ENCODE measurements at places on chromosomes 6 and 20.

DNA sequence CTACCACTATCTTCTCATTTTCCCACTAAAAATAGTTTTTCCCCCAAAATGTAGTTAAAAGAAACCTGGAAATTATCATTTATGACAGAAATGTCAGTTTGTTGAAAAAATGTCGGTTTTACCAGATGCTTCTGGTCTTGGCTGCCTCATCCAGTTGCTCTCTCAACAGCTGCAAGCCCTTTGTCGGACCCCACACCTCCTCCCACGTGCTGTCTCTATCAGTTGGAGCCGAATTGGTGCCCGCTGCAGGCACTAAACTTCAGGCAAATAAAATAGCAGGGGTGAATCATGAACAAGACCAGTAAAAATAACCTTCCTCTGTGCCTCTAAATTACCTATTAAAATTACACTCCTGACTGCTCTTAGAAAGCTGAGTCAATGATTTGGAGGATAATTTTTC, 129.5 kb upstream of the CEP162 start:
- no peak for DNase-seq

GRCh38 chr6:48397887-48398286, 286.9 kb upstream of the PTCHD4 start:
- DNase-seq = no peak

GRCh38 chr6:163573503-163574179, 159.1 kb downstream of the QKI start:
- no peak for DNase-seq

DNA sequence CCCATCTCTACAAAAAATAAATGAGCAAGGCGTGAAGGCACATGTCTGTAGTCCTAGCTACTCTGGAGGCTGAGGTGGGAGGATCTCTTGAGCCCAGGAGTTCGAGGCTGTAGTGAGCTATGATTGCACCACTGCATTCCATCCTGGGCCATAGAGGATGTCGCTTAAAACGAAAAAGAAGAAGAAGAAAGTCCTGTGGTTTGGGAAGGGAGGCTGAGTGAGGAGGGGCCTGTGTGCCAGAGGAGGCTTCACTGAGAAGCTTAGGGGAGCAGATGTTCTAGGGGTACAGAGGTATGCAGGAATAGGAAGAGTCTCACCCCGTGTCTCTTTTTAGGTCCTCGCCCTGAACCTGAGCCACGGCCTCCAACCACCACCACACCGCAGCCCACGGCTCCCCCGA, 4.2 kb downstream of the MMP9 start:
- no peak for DNase-seq

DNA sequence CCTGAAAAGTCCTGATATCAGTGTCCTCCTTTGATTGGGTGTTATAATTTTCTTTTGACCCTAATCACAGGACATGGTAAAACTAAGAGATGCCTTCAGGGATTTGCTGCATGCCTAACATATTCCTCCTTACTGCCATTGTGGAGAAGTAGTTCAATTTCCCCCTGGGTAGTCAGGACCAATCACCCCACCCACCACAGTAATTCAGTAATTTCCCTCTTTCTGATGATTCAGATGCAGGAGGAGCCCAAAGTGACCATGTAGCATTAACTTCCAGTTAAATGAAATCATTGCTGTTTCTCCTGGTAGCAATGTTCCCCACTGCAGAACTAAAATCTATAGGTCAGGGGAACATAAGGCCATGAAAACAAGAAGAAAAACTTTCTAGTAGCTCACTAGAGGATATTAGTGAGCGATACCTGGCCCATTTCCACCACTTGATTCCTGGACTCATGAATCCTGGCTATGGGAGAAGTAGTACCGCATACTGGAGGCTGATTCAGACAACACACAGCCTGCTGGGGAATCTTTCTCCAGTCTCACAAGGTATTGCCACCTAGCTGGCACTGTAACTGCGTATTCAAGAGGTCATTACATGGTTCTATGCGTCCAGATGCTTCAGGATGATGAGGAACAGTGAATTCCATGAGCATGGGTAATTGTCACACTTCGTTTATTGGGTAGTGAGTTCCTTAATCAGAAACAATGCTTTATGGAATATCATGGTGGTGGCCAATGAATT, 561.2 kb downstream of the HAO1 start:
- no peak for DNase-seq

- no peak for DNase-seq
Observed at GRCh38 chr6:64334636-64335035, 699.0 kb downstream of the PHF3 start.

- no peak for DNase-seq
Observed at GRCh38 chr6:11363881-11364576, 131.6 kb upstream of the NEDD9 start.

- no peak for DNase-seq
Observed at GRCh38 chr20:9149087-9149486, 80.2 kb downstream of the PLCB4 start.

DNA sequence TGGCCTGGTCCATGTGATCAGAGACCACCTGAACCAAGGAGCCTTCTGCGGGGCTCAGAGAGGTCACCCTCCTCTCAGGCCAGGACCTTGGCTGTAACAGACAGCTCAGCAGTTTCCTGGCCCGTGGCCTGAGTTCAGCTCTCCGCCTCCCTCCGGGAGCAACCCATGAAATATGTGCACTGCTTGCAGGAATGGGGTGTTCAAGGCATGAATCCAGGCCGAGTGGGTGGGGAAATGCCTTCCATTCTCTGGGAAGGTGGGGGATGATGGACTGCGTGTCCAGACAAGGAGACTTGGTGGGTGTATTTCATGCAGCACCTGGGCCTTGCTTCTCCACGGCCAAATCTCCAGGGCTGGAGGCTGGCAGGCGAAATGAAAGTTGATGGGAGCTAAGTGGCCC, 46.0 kb downstream of the SIRPA start:
- DNase-seq = peak; percentile 83

- DNase-seq = no peak
Observed at GRCh38 chr6:85463621-85464259, 13.9 kb downstream of the NT5E start.

- DNase-seq = no peak
Observed at GRCh38 chr6:30725713-30726505, 5.8 kb downstream of the TUBB start.

DNA sequence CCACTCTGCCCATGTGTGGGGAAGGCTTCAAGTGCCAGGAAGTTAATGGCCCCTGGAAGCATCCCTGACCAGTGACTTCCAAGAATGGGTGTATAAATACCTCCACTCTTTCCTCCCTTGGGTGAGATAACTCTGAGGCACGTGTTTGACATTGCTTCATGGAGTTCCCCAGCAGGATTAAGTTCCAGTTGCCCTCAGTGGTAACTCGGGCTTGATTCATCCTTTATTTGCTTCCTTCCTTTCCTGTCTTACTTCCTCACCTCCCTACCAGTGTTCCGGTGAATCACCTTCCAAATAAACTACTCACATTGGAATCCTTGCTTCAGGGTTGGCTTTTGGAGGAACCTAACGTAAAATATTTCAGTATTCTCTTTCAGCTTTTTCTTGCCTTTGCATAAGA, 84.6 kb upstream of the JAG1 start:
- DNase-seq = no peak

- no peak for DNase-seq
Observed at GRCh38 chr6:122998403-122998975, 2.5 kb downstream of the CLVS2 start.

DNA sequence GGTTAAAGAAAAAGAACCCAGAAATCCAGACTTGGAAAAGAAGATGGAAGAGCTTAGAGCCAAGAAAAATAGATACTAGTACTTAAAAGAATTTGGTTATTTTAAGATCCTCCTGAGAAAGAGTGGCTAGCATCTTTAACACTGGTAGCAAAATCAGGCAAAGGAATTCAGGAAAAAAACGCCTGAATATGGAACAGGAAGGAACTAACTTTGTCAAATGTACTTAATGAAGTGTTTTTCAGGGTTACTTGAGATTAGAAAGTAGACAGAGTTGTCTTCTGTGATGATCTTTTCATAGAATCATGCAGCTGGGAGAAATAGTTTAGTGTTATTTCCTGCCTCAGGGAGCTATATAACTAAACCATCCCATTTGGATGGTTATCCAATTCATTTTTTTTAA, 50.8 kb upstream of the SASH1 start:
- no peak for DNase-seq

- no peak for DNase-seq
Observed at GRCh38 chr6:9085054-9085708, 649.8 kb upstream of the SLC35B3 start.

DNA sequence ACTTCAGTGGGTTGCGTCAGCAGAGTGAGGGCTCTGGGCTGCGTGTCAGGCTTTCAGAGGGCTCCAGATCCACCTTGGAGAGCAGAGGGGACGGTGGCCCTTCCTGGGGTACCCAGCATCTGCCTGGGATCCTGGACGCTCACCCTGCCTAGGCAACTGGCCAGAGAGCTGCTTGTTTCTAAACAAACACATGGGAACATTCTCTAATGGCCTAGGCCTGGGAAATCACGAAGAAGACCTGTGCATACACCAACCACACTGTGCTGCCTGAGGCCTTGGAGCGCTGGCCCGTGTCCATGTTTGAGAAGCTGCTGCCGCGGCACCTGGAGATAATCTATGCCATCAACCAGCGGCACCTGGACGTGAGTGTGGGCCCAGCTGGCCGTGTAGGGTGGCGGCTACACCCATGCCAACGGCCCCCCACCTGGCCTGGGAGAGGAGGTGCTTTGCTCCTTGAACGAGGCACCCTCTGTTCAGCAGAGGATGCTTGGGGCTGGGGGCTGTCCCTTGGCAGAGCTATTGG, 32.2 kb downstream of the PYGB start:
- DNase-seq = peak; percentile 49

DNA sequence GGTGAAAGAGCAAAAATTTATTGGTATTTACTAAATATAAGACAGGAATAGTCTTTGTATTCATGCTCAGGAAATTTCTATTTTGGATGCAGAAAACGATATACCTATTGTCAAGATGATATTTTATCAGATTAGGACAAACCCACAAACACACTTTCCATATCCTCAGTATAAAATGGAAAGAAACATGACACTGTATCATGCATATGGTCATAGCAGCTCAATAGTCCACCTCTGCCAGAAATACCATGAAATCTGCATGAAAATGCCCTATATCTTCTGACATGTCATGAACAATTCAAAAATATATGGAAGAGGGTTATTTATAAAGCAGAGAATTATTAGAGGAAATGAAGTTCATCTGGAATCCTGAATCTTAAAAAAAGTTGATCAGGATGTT, 11.7 kb upstream of the HINT3 start:
- no peak for DNase-seq

GRCh38 chr6:83708970-83709747, at the start of gene SNAP91:
TSS of gene SNAP91 (minus strand) at chr6:83709101. CDS start at chr6:83707927, 1,174 bp downstream.
- DNase-seq = peak; percentile 51

DNA sequence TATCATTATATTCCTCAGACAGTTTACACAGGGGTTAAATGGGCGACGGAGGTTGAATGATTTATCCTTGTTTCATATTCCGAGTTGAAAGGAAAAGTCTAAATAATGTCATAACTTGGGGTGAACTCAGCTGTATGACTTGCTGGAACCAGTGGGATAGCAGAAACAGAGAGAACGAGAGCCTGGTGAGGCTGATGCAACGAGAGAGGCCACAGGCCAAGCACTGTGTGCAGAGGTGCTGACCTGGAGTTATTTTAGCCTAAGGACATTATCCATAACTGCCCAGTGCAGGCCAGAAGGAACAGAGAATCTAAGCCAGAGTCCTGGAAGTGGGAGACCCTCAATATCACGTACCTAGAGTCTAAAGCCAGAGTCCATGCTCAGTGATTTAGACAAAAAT, 394.9 kb downstream of the MAFB start:
- DNase-seq = no peak

DNA sequence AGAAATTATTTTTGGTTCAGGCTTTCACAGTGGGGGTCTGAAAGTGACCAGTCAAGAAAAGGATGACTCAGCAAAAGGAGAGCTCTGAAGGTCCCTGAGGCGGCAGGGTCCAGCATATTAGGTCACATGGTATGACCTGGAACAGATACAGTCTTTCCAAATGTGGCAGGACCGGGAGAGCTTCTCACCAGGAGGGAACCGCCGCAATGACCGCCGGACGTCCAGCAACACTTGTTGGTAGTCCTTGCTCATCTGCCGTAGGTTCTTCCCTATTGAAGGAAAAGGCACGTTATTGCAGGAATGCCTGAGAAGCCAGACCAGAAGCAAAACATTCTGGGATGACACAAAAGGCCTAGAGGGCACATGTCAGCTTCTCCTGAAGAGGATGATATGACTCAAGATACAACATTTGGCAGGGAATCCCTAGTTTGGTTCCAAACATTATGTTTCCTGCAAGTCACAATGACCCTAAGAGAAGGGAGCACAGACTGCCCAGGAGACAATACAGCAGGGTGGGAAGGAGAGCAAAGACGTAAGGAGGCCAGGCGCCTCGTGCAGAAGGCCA, 17.4 kb downstream of the TBC1D20 start:
- DNase-seq = peak; percentile 14

- no peak for DNase-seq
Observed at GRCh38 chr6:111231090-111231459, 143.8 kb downstream of the SLC16A10 start.

- no peak for DNase-seq
Observed at GRCh38 chr6:85887461-85887860, 244.8 kb upstream of the SYNCRIP start.

- no peak for DNase-seq
Observed at GRCh38 chr6:68658338-68658737, 23.3 kb downstream of the ADGRB3 start.

GRCh38 chr6:159068904-159069578, 24.2 kb upstream of the TAGAP start:
- no peak for DNase-seq

GRCh38 chr6:14110001-14110818, 7.4 kb upstream of the CD83 start:
- DNase-seq = no peak

DNA sequence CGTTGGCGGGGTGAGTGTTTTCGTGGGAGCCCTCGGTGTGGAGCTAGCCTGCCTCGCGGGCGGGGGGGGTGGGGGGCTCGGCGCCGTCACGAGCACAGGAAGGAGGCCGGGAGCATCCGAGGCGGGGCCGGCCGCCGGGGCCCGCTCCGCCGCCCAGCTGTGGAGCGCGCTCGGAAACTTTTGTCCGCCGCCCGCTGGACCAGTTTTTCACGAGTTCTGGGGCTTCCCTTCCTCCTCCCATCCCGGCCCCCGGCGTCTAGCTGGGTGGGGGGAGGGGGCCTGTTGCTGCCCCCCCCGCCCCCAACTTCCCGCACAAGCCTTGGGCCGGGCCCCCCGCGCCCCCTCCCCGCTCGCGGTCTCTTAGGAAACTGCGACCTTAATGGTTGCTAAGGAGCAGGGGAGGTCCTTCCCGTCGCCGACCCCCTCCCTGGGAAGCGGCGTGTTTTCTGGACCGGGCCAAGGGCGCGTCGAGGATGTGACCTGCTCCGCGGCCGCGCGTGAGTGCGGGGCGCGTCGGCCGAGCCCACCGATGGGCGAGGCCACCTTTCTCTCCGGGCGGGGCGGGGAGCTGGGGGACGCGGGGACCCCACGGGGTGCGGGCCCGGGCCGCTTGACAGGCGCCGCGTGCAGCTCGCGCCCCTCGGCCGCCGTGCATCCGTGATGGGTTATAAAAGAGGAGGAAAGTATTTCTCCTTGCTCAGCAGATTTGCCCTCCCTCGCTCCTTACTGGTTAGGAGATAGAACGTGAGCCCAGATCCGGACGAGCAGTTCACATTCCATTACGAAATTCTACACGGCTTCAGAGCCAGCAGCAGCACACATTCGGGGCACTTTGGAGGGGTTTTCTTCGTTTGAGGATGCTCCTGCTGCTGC, 1.4 kb downstream of the RREB1 start:
- DNase-seq = no peak
